ENCODE measurements at places on chromosomes 16 and 17. TPM values are rescaled to one million over a fixed set of nuclear protein-coding genes. Genes with fewer than 3 reads are reported as not detected.
A peak's percentile ranks its signal among the peaks of the same experiment; 100 is the strongest.

HS3ST2 gene
- 0.19 TPM for polyA plus RNA-seq

RABEP2 gene
- polyA plus RNA-seq = 26.0 TPM

PMFBP1 gene
- 3.5 TPM for polyA plus RNA-seq

- no peak for DNase-seq
Measured at GRCh38 chr16:10675216-10675615, 19.5 kb downstream of the TEKT5 start.

DNA sequence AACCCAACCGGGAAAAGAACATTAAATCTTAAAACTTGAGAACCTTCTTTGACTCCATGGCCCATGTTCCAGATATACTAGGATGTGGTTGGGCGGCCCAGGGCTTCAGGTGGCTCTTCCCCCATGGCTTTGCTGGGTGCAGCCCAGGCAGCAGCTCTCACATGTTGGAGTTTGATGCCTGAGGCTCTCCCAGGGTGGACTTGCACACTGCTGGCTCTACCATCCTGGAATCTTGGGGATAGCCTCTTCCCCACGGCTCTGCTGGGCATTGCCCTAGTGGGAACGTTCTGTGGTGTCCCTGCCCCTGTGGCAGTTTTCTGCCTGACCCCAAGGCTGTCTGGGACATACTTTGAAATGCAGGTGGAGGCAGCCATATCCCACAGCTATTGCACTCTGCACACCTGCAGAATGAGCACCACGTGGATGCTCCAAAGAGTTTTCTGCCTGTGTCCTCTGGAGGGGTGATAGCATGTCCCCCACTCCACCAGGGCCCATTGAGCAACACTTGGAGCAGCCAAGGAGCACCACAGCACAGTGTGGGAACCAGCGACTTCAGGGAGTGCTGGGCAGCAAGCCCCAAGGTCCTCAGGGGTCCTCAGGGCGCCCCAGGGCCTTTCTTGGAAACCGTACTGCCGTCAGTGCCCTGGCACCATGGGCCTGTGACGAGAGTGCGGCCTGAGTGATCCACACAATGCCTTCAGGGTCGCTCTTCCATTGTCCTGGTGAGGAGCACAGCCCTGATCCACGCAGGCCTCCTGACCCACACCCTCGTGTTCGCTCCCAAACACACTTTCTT is 70.8 kb downstream of the GOSR1 start:
- no peak for DNase-seq

- no peak for DNase-seq
Measured at GRCh38 chr17:8137645-8138373, 13.9 kb upstream of the HES7 start.

DNA sequence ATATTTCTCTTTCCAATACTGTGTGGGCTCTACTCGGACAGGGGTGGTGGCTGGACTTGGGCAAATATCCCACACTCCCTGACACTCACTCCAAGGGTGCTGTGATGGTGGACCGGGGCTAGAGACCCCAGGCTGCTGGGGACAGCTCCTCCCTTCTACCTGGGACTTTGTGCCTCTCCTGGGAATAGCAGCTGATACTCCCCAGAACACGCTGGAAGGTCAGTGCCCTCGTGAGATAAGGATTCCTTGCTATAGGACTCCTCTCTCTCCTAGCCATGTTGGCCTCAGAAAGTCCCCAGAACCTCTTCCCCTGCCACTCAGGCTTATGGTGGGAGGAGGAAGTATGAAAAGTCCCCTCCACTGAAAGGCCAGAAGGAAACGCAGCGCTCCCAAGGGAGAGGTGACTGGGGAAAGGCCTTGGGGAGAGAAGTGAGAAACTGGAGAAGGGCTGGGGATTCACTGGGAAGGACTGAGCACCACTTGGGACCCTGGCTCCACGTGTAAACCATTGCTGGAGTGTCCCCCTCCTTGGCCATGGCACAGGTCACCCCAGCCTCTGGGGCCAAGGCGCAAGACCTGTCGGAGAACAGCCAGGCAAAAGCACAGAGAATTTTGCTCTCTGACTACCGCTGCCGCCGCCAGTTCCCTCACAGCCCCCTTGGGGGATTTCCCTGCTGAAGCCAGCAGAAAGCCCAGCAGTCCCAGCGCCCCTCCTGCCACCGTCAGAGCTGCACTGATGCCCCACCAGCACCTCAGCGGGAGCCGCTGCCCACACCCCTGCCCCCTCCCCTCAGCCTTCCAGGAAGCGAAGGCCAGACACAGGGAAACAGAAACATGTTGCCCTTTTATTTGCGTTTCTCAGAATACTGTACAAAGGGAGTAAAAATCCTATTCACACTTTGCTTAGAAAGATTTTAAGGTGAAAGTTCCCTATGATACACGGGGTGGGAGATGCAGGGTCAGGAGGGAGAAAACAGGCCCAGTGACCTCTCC is 2.1 kb upstream of the GSDMB start:
- no peak for DNase-seq

DNA sequence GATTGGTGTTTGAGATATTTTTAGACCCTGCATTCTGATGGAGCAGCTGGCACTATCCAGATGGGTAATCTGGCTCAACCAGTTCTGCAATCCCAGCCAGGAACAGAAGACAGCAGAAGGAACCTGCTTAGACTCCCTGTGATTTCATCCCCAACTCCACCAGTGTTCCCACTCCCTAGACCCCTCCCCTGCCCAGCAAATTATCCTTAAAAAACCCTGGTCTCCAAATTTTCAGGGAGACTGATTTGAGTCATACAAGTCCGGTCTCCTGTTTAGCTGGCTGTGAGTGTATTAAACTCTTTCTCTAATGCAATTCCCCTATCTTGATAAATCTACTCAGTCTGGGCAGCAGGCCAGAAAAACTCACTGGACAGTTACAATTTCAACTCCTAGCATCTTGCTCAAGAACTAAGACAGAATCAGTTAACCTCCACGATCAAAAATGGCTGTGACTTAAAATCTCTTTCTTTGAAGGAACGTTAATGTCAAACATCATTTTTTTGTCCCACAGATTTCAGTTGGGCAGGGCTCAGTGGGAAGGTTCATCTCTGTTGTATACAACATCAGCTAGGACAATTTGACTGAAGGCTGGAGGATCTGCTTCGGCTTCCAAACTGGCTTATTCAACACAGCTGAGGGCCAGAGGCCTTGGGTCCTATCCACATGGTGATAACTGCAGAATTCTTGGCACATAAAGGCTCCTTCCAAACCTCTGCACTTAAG is 4.9 kb upstream of the RBL2 start:
- peak; percentile 19 for DNase-seq

DNA sequence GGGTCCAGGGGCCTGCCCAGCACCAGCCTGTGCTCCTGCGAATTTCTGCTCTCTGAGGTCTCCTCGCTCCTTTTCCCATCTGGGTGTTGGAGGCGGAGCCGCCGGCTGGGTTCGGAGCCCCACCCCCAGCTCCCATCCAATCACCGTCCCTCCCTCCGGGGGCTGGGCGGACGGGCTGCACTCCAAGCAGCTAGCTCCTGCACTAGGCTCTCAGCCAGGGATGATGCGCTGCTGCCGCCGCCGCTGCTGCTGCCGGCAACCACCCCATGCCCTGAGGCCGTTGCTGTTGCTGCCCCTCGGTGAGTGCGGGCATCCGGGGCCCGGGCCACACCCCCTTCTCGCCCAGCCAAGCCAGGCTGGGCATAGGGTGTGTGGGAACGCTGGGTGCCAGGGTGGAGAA is at the start of gene NRN1L:
NRN1L (plus strand) TSS at position 202 of the 400 bp plus-strand sequence; CDS start at position 221, 19 bp downstream.
- peak; percentile 68 for DNase-seq

GRCh38 chr17:35170968-35171771 is 23.0 kb downstream of the SLC35G3 start:
- peak; percentile 8 for DNase-seq

All from renal pelvis (tissue), 12 donors.